ENCODE measurements at places on chromosomes 16 and 17.
A peak's percentile ranks its signal among the peaks of the same experiment; 100 is the strongest.

GRCh38 chr17:57032343-57032742 is 52.7 kb upstream of the AKAP1 start:
- no peak for DNase-seq

DNA sequence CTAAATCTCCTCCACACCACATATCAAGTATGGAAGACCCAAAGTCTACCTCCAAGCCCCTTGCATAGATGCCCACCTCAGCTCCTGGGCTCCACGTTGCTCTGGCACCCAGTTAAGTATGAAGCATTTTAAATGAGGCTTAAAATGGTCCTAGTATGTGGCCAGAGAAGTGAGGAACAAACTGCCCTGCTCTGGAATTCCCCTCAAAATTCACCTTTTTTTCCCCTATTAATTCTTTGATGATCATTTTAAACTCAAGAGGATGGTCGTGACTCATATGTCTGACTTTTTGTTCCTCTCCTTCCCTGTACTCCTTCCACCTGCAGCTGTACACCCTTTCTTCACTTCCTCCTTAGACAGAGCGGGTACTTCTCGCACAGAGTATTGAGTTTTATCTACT is 234.5 kb upstream of the MYOCD start:
- no peak for DNase-seq

DNA sequence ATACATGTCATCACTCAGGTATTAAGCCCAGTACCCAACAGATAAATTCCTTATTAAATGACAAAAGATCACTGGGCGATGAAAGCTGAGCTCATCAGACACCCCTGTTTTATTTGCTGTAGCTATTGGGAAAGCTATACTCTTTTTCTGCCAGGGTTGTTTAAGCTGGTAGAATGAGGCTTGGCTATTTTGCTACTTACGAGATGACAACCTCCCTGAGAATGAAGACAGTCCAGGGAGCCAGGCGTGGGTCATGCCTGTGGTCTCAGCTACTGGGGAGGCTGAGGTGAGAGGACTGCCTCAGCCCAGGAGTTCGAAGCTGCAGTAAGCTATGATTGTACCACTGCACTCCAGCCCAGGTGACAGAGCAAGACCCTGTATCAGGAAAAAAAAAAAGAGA is 4.3 kb upstream of the SH2B1 start:
- DNase-seq, result no peak

- no peak for DNase-seq
Observed at GRCh38 chr16:85123891-85124635, 11.8 kb upstream of the CIBAR2 start.

GRCh38 chr16:78656887-78657286 is 557.4 kb downstream of the WWOX start:
- DNase-seq, result no peak

DNA sequence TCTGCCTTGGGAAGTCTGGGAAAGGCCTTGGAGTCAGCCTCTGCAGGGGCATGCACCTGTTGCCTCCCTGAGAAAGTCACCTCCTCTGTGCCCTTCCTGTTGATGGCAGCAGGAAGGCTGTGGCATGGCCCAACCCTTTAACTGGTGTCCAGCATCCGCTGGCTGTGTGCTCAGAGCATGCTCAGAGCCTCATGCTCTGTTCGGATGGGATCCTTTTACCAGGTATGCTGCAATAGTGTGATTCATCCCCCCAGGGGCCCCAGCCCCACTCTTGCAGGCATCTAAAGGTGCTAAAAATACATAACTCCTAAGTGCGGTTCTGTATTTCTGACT is 24.9 kb downstream of the KLHL36 start:
- peak; percentile 30 for DNase-seq

DNA sequence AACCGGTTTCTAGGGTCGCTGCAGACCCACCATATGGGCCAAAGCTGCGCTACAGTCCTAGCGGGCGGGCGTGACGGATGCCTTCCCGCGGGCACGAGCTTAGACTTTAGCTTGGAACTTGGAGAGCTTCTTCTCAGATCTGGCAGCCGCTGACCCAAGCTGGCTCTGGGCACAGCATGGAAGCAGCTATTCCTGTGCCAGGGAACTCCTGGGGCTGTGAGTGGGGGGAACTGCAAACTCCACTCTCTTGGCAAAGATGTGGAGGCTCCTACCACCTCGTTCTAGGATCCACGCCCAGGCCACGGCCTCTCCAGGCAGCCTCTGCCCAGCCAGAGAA is 8.8 kb downstream of the FAAP100 start:
- no peak for DNase-seq

DNA sequence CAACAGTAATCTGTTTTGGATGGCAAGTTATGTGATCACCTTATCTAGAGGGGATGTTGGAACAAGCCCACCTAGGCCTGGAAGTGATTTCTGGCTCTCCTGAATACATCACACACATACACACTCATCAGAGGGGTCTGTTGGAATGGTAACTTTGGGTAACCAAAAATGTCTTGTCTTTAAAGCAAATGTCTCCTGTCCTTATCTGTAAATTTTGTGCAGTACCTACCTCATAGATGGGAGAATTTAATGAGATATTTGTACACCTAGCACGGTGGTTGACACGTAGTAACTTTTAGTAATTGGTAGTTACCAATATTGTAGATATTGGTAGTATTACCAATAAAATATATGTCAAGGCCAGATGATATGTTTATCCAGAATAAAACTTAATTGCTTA is 24.7 kb downstream of the HAPSTR1 start:
- DNase-seq, result no peak

DNA sequence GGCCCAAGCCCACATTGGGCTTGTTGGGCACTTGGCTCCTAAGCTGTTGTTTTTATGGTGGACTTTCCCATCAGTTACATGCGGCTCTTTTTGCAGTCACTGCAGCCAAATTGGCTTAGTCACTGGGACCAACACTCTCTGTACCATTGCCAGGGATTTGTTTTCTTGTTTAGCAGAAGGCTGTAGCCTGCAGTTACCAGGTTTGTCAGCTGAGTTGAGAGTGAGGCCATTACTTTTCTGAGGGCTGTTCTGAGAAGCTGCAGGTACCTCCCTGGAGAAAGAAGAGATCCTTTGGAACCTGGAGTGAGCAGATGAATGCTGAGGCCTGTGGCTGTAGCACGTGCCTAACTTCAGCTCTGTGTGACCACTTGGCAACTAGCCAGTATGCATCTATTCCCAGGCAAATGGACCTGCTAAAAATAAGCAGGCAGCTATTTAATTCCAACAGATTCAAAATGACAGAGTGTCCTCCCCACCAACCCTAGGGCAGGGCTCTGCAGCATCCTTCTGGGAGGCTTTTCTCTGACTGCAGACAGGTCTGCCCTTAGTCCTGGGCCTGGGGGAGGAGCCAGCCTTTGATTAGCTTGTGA is 12.9 kb downstream of the AKAP1 start:
- no peak for DNase-seq

DNA sequence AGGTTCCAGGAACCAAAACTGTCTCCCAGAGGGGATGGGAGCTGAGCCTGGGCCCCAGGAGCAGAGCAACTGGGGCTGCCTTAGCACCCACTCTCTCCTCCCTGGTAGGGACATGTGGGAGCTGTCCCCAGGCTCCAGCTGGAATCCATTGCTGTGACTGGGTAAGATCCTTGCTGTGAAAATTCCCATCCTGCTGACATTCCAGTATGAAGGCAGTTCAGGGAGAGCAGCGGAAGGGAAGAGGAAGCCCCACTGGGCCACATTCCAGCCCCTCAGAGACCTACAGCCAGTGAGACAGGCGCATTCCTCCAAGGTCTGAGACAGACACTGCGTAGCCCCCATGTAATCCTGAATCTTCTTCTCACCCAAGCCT is 24.2 kb downstream of the MYO18A start:
- DNase-seq, result no peak

- DNase-seq, result no peak
Observed at GRCh38 chr16:66247516-66248481, 118.7 kb upstream of the CDH5 start.

GRCh38 chr16:77680496-77680895 is 41.8 kb upstream of the NUDT7 start:
- no peak for DNase-seq

GRCh38 chr16:6570530-6570929 is 762.1 kb upstream of the RBFOX1 start:
- no peak for DNase-seq

DNA sequence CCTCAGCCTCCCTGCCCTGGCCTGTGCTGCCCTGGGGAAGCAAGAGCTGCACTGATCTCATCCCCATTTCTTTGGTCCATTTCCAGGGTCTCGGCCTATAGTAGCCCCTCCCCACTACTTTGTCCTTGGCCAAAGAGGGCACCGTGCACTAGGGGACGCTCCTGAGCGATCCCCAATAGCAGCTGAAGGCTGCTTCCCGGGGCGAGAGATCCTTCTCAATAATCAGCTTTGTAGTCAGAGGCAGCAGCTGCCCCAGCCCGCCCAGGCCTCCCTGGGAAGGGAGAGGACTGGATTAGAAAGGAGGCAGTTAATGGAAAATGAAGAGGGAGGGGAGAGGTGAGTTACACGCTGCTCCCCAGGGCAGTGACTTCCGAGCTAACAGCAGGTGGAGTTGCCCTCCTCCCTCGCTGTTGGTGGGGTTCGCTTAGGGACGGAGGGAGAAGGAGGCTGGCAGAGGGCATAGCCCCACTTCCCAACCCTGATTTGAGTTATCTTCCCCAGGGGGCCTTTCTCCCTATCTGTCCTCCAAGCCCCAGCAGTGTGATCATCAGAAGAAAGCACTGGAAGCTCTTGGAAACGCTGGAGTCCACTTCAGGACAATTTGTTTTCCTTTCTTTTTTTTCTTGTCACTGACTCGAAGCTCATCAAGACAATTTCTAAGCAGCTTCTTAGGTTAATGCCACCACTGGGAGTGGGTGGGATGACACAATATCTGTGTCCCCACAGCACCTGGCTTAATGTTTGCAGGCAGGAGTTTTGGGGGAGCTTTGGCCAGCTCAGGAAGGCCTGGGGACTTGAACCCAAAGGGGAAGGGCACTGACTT is 2.6 kb downstream of the MXRA7 start:
- no peak for DNase-seq

GRCh38 chr16:69520800-69521602 is 44.8 kb upstream of the NFAT5 start:
- DNase-seq, result no peak

DNA sequence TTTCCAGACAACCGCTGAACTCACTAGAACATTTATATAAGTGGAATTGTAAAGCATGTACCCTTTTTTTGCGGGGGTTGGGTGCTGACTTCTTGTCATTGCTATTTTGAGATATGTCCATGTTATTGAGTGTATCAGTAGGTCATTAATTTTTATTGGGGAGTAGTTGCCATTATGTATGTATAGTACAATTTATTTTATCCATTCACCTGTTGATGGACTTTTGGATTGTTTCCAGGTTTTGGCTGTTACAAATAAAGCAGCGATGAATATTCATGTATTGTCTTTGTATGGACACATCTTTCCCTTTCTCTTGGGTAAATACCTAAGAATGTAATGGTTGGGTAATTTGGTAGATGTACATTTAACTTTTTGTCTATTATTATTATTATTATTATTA is 12.7 kb downstream of the NFATC3 start:
- DNase-seq, result no peak

- no peak for DNase-seq
Observed at GRCh38 chr17:28725660-28726225, 290 bp downstream of the TLCD1 start.

DNA sequence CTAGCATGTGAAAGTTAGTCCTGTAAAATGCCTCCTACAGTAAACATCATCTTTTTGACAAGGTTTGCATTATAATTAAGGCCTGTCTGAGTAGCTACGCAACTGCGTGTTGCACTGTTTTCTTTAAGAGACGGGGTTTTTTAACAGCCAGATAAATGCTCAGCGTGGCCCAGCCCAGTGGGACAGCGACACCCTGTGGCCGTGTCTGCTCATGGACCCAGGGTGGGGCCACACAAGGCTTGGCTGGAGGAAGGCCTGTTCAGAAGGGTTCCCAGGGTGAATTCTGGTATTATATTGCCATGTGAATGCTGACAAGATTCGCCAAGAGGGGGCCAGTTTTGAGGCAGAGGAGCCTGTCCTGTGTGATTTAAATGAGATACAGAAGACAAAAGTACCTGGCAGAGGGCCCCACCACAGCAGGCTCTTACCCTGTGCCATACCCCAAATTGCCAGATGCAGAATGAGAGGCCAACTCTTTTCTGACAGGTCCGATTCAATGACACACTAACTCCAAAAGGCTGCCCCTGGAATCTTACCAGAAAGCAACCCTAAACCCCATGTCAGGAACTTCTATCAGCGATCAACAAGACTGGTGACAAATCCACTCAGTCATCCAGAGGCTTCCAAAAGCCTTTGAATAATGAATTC is 65.9 kb upstream of the IRX6 start:
- DNase-seq, result no peak

GRCh38 chr17:7060165-7060891 is 16.4 kb upstream of the SLC16A11 start:
- DNase-seq, result no peak

GRCh38 chr17:82900741-82901140 is 60.9 kb upstream of the ZNF750 start:
- DNase-seq, result no peak

- DNase-seq, result no peak
Observed at GRCh38 chr16:53465606-53466280, 31.5 kb downstream of the RBL2 start.

GRCh38 chr16:23406024-23406423 is 47.0 kb downstream of the COG7 start:
- no peak for DNase-seq

DNA sequence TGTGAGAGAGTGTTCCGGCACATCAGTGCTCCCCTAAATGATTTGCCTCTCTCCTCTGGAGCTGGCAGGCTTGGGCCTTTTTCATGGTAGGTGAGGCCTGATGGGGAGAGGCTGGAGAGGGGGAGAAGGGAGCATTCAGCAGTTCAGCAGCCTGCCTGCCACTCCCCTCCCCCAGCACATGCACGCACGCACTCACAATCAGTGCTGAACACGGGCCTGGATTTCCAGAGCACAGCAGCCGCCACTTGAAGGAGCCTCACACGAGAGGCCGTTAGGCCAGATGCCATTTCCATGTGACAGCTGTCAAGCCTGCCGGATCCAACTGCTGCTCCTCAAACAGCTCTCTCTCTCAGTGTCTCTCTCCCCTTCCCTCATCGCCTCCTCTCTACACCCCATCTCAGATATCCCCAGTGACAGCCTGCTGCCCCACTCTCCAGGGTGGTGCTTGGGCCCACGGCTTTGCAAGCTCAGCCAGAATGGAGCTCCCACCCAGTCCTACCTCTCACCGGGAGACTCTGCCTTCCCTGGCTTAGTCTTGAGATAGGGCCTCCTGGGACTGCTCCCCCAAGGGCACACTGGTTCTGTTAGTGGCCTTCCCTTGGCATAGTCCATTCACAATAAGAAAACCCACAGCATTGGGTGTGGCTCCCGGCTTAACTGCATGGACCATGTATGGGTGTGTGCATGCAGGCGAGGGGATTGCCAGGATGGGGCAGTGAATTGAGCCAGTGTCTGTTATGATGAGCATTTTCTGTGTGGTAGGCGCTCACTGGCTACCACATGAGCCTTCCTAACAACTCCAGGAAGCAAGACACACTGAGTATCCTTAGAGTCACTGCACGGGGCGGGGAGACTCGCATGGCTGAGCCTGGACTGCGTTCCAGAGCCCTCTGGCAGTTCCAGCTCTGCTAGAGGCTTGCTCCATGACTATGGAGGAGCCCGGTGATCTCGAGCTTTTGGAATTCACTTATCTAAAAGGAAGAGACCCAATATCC is 226.2 kb downstream of the CCDC182 start:
- DNase-seq, result no peak
